ENCODE measurements at places on chromosomes 6 and 20.

GRCh38 chr6:136716917-136717715, 75.2 kb downstream of the MAP3K5 start:
- no peak for DNase-seq

GRCh38 chr20:56215115-56215514, 33.4 kb upstream of the MC3R start:
- no peak for DNase-seq

- DNase-seq, result no peak
Observed at GRCh38 chr6:136889271-136890193, 32.6 kb upstream of the SLC35D3 start.

DNA sequence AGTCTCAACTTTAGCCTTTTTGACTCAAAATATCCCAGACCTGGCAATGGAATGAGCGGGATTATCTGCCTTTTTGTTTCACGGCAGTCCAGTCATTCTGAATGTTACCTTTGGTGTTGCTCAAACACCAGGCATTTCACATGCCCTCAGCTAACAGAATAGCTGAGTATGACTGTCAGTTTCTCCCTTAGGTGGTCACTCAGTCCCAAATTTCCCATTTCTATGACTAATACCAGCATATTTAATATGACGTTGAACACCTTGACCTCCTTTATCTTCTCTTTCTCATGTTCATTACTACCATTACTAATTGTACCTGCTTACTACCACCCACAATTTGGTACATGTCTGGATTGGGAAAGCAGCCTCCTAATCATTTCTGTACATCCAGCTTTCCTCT, 65.2 kb downstream of the EDN1 start:
- DNase-seq, result no peak

DNA sequence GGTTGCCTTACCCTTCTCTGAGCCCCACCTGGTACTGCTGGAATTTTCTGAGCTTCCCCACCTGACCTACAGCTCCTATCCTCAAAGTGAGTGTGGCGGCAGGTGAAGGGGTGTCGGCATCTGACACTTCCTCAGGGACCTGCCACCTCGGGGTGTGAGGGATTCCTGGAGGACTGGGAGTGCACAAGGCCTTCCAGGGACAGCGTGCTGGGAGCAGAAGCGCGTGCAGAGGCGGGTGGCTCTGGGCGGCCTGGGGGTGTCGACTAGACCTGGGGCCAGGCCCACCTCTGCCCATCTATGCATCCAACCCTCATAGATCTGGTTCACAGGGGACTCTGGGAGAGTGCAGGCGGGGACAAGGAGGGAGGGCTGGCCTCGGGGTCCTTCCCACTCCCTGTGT, 7.8 kb downstream of the DLGAP4 start:
- DNase-seq, result no peak

GRCh38 chr6:53717566-53717965, 52.0 kb upstream of the KLHL31 start:
- no peak for DNase-seq

GRCh38 chr20:45041464-45042337, 59.2 kb downstream of the KCNS1 start:
- no peak for DNase-seq

DNA sequence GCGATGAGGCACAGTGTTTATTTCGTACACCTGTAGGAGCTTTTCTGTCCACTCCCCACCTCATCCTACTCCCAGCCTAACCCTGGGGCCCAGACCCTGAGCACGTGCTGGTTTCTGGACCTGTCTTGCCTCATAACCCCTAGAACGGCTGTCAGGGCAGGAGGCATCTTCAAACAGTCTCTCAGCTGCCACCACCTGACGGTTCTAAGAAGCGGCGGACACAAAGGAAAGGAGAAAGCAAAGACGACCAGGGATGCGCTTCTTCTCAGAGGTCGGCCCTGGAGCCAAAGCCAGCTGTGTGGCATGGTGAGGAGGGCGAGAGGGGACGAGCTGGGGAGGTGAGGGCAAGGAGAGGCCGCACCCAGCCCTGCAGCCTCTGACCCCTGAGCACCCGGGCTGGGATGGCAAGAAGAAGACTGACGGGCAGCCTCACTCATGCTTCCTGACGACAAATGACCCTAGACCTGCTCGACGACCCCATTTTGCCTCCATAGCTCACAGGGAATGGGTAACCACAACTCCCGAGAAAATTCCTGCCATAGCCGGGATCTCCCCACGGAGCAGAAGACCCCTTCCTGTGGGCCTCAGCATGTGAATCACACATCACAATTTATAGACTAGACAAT, 62.1 kb downstream of the WDR27 start:
- DNase-seq, result no peak

DNA sequence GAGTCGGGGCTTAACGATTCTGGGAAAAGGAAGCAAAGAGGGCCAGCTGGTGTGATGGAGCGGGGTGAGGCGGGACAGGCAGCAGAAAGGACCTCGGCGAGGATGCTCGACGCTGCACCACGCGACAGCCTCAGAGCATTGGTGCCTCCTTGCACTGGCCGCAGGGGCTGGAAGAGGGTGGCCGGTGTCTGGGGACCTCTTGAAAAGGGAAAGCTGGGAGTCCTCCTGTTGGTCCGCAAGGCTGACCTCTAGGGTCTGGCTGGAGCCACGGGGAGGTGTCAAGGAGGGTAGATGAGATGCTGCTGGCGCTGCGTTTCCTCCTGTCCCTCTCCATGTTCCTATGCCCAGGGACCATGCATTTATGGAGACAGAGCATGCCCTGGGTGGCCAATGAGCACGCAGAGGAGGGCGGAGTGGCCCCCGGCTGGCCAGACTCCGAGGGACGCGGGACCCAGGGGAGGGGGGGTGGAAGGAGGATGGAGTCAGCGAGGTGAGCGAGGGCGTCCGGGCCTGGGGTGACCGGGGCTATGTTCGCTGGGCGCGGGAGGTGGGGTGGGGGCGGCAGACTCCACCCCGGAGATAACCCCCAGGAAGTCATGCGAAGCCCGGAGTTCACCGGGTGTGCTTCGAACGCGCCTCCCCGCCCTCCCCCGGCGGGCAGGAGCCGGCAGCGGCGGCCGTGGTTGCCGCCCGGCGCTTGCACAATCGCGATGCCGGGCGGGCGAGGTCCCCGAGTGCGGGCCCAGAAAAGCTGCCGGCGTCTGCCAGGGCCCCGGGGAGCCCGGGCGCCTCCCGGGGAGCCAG, at the start of gene CYP24A1:
TSS of gene CYP24A1 (minus strand) at position 334 of the 804 bp plus-strand sequence. CDS start 407 bp downstream, outside the sequence.
- no peak for DNase-seq

Measured in stimulated activated CD8-positive, alpha-beta memory T cell treated with anti-CD3 and anti-CD28 coated beads, Interleukin-4, amount 100 ng/mL, for 4 hours (primary cell).